ENCODE measurements at places on chromosomes 7 and 10. TPM values are rescaled to one million over a fixed set of nuclear protein-coding genes. Genes with fewer than 3 reads are reported as not detected.
A peak's percentile ranks its signal among the peaks of the same experiment; 100 is the strongest.

DNA sequence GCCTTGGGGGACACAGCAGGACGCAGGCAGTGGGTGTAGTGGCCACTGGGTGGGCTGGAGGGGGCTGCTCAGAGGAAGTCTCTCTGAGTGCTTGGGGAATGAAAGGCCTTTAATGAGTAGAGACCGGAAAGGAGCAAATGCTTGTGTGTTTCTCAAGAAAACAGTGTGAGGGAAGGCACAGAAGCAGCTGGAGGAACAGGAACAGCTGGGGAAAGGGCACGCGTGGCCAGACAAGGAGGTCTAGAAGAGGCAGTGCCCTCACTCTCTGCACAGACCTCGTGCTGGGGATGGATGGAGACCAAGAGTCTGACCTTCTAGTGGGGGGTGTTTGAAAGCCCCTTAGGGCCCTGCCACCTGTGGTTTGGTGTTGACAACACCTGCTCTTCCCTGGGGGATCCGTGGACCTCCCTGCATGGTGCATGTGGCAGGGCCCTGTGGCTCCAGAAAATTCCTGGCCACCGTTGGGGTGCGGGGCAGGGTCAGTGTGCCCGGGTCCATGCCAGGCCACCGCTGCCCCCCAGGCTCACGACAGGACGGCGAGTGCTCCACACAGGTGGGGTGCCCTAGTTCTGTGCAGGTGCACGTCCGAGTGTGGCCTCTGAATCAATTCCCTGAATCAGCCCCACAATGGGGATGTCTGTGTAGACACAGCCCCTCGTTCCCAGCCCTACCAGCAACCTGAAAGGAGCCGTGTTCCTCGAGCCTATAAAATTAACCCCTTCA, 25.9 kb upstream of the FAM20C start:
- DNase-seq, result peak; percentile 37

DNA sequence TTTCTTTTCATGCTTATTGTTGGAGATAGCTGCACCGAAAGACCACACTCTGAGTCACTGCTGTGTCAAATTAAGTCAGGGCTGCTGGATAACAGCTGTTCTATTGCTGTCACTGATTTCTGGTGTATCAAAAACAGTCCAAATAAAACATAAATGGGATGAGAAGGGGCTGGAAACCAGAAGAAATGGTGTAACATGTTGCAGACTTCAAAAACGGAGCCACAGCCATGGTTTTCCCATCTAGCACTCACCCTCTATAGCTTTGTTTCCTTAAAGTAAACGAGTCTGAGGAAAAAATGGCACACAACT, 103.3 kb upstream of the DIP2C start:
- no peak for DNase-seq

GRCh38 chr7:150788474-150789269, 11.5 kb downstream of the TMEM176B start:
- no peak for DNase-seq

- no peak for DNase-seq
Measured at GRCh38 chr7:50495746-50496145, 45.6 kb upstream of the FIGNL1 start.

- DNase-seq, result no peak
Measured at GRCh38 chr7:129134356-129134987, 10.0 kb upstream of the TSPAN33 start.

- no peak for DNase-seq
Measured at GRCh38 chr7:66142996-66143395, 28.3 kb downstream of the CRCP start.

- DNase-seq, result no peak
Measured at GRCh38 chr7:148733496-148733895, 34.8 kb downstream of the CUL1 start.

- no peak for DNase-seq
Measured at GRCh38 chr10:88800152-88801125, 2.1 kb upstream of the LIPM start.

DNA sequence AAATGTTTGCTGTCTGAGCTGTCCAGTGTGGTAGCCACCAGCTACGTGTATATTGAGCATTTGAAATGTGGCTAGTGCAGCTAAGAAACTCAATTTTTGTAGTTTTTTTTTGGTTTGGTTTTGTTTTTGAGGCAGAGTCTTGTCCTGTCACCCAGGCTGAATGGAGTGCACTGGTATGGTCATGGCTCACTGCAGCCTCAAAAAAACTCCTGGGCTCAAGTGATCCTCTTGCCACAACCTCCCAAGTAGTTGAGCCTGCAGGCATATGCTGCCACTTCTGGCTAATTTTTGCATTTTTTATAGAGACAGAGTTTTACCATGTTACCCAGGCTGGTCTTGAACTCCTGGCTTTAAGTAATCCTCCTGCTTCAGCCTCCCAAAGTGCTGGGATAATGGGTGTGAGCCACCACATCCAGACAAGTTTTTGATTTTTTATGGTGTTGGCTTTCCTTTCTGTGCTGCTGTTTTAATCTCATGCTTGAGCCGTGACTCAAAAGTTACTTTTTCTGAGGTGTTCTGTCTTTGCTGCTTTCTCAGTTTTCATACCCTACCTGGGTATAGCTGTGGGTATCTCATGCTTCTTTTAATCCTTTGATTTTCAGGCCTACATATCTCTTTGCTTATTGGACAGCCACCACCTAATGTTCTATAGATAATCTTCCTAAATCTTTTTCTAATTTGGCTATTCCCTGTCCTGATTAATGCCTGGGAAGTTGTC, 16.0 kb downstream of the WAC start:
- no peak for DNase-seq

GRCh38 chr10:98403812-98404504, 11.0 kb downstream of the PYROXD2 start:
- no peak for DNase-seq

The NODAL gene
- not detected for total RNA-seq

The CYP2E1 gene
- total RNA-seq, result 0.43 TPM

The SAP25 gene
- total RNA-seq, result not detected

The PTF1A gene
- not detected for total RNA-seq

The TAS2R41 gene
- not detected for total RNA-seq

The POLR1F gene
- total RNA-seq, result 18.8 TPM

The SUN3 gene
- total RNA-seq, result not detected

Data from hepatocyte (in vitro differentiated cells).